ENCODE measurements at places on chromosomes 16 and 17.

- DNase-seq: no peak
Measured at GRCh38 chr17:50531428-50532025, 1.0 kb upstream of the EPN3 start.

GRCh38 chr17:2580661-2581060 is 12.8 kb upstream of the PAFAH1B1 start:
- DNase-seq: no peak

DNA sequence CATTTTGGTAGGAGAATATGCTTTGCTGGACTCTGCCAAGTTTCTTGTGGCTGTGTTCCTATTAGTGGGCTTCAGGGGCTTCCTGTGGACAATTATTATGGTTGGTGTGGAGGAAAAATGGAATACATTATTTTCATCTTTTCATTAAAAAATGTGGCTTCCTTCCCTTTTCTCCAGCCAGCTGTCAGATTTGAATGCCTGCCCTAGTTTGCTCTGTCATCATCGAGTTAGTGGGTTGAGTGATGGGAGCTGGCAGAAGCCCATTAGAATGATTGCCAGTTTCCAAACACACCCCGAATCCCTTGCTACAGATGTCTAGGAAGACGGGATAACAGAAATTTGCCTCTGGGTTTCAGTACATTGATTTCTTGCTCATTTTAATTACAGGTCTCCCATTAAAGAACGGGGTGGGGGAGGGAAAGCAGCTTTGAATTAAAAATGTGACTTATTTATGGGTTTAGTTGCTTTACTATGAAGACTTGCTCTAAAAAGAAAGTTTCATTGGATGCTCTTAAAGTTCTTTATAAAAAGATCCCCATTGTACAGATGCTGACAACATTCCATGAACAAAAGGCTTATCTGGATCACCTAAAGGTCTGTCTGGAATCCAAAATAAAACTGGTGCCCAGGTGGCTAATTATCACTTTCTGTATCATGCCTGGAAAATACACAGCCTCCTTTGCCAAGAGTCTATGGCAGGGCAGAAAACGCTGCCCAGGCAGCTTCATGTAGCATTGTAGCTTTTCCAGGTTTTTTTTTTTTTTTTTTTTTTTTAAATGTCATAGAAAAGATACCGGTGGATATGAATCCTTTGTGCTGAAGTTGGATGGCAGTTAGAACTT is 103.6 kb downstream of the PRKCA start:
- DNase-seq: no peak

GRCh38 chr17:60941028-60941427 is 263.4 kb downstream of the BCAS3 start:
- DNase-seq: no peak

GRCh38 chr17:2803386-2803785 is 7.1 kb downstream of the RAP1GAP2 start:
- no peak for DNase-seq

GRCh38 chr16:47026492-47026891 is 53.0 kb upstream of the DNAJA2 start:
- no peak for DNase-seq

DNA sequence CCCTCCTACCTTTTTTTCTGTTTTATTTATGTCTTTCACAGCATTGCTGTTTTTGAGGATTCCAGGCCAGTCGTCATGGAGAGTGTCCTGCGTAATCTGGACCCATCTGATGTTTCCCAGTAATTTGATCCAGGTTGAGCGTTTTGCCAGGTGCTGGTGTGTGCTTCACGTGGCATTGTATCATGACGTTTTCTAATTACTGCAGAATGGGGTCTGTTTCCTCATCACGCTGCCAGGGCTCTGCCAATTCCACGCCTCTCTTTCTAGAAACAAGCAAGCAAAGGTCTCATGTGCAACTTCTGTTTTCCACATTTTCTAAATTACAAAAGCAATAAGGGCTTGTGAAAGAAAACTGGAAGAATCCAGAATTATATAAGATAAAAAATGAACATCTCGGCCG is 28.3 kb upstream of the BHLHA9 start:
- DNase-seq: no peak

- DNase-seq: no peak
Measured at GRCh38 chr17:29449865-29450671, 59.9 kb downstream of the TAOK1 start.

DNA sequence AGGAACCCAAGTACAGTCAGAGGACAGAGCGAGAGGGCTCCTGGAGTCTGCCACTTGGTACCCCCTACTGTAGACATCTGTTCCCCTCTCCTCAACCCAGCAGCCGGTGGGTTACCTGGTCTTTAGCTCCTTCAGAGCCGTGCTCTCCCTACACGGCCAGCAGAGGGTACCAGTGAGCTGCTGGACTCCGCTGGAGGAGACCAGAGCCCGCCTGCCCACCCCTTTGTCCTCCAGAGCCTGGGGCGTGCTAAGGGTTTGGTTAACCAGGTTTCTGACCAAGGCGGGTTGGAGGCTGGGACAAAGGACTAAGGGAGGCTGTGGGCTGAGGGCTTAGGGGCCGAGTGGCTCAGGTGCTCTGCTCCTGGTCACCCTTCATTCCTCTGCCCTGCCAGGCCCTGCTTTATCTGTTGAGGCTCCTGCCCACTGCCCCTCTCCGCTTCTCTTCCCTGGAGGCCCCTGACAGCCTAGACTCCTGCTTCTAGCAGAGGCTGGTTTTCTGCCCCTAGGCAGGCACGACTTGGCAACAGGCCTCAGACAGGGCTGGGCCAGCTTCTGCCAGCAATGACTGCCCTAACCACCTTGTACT is 2.7 kb upstream of the HSD11B2 start:
- peak; percentile 65 for DNase-seq

DNA sequence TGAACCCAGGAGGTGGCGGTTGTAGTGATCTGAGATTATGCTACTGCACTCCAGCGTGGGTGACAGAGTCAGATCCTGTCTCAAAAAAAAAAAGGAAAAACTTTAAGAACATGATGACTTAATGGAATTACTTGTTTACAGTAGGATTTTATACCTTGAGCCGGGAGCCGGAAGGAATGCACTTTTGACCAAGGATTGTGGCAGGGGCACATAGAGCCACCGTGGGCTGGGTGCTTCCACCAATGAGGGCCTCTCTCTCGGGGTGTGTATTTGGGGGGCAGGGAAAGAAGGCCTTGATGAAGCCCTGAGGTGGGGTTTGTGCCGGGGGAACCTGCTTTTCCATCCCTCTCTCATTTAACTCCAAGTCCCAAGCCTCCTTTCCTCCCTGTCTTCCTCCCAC is 6.7 kb upstream of the NAGPA start:
- no peak for DNase-seq

- no peak for DNase-seq
Measured at GRCh38 chr17:57810721-57811637, 38.9 kb downstream of the MRPS23 start.

DNA sequence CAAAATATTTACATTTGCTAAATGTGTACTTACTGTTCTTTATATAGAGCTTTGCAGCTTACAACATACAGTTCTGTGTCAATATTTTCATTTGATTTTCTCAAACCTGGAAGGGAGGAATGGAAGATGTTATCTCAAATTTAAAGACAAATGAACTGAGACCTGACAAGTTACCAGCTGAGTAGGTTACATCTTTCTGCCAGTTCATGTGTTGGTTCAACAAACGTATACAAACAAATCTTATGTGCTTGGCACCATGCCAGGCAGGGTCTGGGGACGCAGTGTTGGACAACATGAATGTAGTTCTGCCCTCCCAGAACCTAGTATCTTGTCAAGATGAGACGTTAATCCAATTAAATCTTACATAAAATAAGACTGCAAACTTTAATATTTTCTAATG is 507.5 kb upstream of the HSBP1 start:
- no peak for DNase-seq

DNA sequence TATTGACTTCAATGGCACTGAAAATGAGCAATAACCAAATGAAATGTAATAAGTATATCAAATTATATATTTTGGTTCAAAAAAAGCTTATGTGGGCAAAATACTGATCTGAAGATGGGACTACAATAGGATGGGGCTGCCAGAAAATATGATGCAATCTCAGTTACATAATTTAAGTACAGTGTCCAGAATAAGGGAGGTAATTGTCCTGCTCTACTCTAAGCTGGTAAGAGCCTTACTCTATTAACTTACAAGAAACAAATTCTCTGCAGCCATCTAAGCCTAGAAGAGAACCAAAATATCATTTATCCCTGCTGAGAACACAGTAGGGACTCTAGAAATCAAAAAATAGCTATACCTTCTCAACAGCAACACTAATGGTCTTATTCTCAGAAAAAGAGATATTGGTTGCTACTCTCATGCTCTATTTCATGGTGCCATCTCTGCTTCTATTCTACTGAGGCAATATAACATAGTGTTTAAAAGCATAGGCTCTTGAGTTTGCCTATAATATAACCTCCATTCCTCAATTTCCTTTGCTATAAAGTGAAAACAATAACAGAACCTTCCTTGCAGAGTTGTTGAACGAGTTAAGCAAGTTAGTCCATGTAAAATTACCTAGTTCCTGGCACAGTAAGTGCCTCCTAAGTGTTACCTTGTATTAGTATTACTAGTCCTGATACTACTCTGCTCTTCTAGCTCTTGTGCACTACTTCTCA is 19.9 kb downstream of the NQO1 start:
- DNase-seq: no peak

- DNase-seq: no peak
Measured at GRCh38 chr16:87995644-87996043, 44.4 kb downstream of the BANP start.

GRCh38 chr17:82396601-82397435 is 21.3 kb upstream of the HEXD start:
- DNase-seq: no peak

DNA sequence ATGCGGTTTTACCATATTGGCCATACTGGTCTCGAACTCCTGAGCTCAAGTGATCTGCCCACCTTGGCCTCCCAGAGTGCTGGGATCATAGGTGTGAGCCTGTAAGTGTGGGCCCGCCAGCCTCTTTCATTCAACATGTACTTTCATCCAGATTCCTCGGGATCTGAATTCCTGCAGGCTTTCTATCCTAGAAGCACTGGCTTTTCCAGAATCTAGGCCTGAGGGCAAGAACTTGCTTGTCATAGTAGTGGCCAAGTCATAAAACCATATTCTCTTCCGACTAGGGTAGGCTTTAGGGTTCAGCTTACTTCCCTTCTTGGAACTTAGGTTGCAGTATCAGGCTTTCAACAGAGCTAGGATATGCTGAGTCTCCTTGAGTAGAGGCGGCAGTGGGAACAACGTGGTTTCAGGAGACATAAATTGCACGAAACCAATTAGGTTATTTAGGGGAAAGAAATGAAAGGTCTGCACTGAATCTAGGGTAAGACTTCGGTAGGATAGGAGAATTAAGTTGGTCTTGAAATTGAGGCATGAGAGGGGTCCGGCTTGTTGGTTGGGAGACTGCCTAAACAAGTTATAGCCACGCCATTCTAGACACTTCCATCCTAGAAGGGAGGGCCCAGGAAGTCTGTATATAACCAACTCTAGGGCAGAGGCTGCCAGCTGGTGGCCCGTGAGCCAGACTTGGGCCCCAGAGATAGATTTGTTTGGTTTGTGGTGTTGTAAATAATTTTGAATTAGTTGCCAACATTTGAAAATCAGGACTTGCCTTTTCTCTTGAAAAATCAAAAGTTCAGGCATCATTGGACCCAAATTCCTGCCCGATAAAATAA is 15.6 kb downstream of the SLC7A6 start:
- DNase-seq: no peak

DNA sequence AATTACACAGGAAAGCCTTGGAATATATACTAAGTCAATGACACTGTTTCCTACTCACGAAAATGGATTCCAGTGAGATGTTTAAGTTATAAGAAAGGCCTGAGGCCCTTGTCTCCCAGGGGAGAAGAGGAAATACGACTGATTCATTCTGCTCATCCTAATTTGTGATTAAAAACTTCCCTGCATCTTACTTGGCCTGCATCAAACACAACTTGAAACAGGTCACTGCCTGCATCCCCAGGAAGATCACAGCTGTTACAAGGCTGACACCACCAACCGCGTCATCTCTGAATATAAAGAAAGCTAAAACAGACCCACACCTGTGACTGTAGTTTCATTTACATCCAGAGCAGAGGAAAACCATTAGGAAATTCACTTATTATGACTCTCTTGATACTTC is 121.9 kb downstream of the DNAH3 start:
- no peak for DNase-seq

GRCh38 chr17:68277807-68278206 is 13.1 kb downstream of the SLC16A6 start:
- no peak for DNase-seq

- no peak for DNase-seq
Measured at GRCh38 chr17:74680213-74680612, 32.5 kb downstream of the CD300LF start.

GRCh38 chr16:23058576-23058975 is 90.7 kb downstream of the USP31 start:
- DNase-seq: no peak

- DNase-seq: no peak
Measured at GRCh38 chr17:39923836-39924690, 3.3 kb downstream of the ORMDL3 start.

- no peak for DNase-seq
Measured at GRCh38 chr17:12320286-12320685, 299.6 kb downstream of the MAP2K4 start.

- DNase-seq: no peak
Measured at GRCh38 chr17:48137656-48138055, 30.1 kb downstream of the SNX11 start.

GRCh38 chr17:607361-608147 is 107.1 kb downstream of the VPS53 start:
- DNase-seq: no peak

DNA sequence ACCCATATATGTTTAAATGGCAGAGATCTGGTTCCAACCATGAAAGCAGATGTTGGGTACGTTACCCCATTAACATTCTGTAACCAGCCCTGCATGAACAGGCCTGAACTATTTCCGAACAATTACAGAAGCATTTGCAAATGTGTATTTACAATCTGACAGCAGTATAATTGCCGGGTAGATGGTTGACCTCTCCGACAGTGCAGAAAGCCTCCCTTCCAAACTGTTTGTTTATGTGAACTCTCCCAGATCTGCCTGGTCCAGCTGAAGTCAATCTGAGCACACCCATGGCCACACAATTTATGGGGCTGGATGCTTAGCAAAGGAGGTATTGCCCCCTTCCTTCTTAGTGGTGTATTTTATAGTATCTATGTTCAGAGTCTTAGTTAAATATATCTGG is 21.8 kb downstream of the NUDT7 start:
- DNase-seq: no peak

DNA sequence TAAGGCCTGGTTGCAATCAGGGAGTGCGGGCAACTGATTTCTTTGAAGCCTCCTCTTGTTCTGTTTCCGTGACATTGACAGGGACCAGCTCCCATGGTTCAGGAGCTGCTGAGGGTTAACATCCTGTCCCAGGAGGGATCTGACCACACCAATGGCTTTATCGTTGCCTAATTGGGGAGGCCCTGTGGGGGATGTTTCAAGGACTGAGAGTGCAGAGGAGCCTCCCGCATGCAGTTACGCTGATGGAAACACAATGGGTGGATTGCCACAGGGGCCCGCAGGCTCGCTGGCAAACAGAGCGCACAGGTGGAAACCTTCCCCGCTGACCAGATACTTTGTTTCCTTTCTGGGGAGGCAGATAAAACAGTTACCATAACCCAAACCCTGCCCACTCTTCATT is 23.8 kb upstream of the ABCC1 start:
- DNase-seq: no peak

- no peak for DNase-seq
Measured at GRCh38 chr16:21663889-21664647, at the start of gene OTOA. Gene OTOA (plus strand): TSS chr16:21663968. CDS start chr16:21678515, 14,547 bp downstream.

Data from activated CD4-positive, alpha-beta T cell treated with anti-CD3 and anti-CD28 coated beads, Interleukin-2, amount 50 U/mL, for 16 hours (primary cell).